ENCODE measurements at places on chromosomes 6 and 20. TPM values are rescaled to one million over a fixed set of nuclear protein-coding genes. Genes with fewer than 3 reads are reported as not detected.

CST4 gene
- total RNA-seq: not detected

MCM8 gene
- total RNA-seq: 39.8 TPM

MUC22 gene
- not detected for total RNA-seq

CYP21A2 gene
- 0.23 TPM for total RNA-seq

VARS1 gene
- 162 TPM for total RNA-seq

HLA-DOB gene
- 0.28 TPM for total RNA-seq

DYNLT2 gene
- total RNA-seq: 2.8 TPM

GRCh38 chr6:79420054-79420453 is 117.2 kb downstream of the LCA5 start:
- no peak for DNase-seq

GRCh38 chr6:149332602-149333265 is 15.2 kb downstream of the TAB2 start:
- DNase-seq: no peak

DNA sequence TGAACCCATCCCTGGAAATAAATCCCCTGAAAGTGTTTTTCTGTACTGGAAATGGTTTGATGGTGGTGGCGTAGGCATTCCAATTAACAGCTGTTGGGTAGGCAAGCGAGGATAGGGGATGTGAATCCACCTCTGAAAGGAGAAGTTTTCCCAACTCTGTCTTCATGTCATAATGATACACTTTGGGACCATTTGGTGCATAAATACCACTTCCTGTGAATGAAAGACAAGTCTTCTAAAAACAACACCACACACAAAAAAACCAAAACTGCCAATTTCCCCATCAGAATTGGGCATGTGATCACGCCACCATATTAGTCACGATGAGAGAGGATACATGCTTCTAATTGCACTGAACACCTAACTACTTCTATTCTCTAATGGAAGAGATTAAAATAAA is 6.4 kb downstream of the VNN2 start:
- DNase-seq: no peak

- DNase-seq: no peak
Observed at GRCh38 chr6:47663462-47664216, 34.7 kb upstream of the ADGRF4 start.

DNA sequence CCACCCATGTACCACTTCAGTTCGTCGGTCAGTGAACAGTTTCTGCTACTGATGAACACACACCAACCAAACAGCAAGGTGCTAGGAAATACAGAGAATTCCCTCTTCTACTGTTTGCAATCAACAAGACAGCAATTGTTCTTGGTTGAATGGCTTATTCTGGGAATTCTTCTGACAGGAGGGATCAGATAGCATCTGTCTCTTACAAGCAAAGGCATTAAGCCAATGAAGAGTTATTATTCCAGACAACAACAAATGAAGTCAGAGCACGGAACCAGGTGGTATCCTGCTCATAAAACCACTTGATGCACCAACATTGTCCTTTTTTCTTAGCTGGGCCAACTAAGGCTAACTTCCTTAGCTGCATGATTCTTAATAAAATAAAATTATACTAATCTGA is 37.8 kb downstream of the PTPRK start:
- no peak for DNase-seq

- DNase-seq: no peak
Observed at GRCh38 chr6:21881969-21882465, 288.5 kb downstream of the SOX4 start.

DNA sequence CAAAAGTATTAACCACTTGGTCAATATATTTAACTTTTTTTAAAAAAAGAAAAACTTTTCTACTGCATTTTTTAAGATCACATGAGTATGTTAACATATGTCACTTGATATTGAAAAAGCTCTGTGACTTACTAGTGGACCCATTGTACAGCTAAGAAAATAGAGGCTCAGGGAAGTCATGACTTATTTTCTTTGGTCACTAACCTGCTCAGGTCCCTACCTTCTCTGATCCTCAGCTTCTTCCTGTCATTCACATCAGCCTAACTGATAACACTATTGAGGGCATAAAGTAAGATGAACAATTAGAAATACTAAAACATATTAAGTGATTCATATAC is 19.8 kb downstream of the AGPAT4 start:
- no peak for DNase-seq

GRCh38 chr6:149190224-149190831 is 127.2 kb upstream of the TAB2 start:
- DNase-seq: no peak

DNA sequence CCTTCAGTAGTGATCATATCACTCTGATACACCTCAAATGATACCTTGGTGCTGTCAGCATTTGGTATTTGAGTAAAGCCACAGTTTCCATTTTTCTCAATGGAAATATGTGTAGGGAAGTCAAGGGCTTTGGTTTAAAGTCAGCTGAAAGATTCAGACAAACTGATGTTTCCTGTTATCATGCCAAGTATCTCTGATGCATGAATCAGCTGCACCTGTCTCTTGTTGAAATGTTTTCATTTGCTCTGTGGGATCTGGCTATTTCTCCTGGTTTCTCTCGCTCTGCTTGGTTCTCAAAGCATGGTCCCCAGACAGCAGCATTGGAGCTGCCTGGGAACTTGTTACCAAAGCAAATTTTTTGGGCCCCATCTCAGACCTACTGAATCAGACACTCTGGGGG is 23.5 kb downstream of the ZFP64 start:
- DNase-seq: no peak

DNA sequence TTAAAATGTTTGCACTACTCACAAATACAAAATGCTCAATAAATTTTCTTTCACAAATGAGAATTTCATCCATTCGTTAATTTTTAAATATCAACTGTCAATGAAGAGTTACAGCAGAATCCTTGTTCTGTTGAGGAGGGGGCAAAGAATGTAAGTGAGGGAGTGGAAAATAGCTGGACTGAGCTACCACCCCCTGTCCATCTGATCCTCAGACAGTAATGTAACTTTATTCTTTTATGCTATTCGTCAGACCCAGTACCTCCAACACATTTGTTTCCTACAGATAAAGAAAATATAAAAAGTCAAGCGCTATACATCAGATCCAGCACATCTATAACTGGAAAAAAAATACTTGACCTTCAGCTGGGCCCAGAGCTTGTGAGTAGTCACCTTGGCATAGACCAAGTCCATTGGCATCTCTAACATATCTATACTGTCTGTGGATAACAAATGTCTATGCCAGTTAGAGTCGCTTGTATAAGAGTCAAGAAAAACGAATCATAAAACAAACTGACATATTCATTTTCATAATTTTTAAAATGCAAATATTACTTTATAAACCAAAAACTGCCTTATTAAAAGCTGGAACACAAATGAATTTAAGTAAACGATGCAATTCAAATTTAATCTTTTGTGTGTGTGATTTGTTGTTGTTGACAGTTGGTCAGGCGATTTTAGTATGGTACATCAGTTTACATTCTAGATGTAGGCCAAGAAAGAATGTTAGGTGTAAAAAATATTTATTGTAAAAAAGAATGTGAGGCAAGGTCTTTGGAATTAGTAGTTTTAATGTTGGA is 57.2 kb upstream of the HFE start:
- no peak for DNase-seq

DNA sequence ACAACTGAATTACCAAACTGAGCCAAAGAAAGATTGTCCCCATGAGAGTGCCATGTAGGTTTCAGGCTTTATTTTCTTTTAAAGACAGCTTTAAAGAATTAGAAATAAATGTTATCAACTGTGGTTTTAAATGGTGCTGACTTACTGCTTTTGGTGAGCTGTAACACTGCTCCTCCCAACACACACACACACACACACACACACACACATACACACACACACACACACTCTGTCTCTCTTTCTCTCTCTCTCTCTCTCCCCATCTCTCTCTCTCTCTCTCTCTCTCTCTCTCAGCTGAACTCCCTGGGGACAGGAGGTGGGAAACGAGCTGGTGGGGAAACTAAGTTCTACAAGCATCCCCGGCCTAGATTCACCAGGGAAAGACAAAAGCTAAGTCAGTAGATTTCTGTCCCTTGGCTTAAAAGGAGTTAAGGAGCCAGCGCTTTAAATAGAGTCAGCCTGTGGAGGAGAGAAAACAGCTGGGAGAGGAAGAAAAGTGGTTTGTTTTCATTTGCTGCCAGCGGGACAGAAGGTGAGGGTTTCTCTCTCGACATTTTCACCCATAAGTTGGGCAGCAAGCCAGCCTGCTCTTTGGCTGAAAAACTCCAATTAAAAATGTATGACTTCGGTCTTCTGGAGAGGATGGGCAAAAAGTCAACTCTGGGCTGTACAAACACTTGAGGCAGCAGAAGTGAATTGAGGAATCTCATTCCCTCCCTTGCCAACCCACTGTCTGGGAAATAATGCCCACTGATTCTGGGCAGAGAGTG is 27.4 kb downstream of the CBLN4 start:
- DNase-seq: no peak

DNA sequence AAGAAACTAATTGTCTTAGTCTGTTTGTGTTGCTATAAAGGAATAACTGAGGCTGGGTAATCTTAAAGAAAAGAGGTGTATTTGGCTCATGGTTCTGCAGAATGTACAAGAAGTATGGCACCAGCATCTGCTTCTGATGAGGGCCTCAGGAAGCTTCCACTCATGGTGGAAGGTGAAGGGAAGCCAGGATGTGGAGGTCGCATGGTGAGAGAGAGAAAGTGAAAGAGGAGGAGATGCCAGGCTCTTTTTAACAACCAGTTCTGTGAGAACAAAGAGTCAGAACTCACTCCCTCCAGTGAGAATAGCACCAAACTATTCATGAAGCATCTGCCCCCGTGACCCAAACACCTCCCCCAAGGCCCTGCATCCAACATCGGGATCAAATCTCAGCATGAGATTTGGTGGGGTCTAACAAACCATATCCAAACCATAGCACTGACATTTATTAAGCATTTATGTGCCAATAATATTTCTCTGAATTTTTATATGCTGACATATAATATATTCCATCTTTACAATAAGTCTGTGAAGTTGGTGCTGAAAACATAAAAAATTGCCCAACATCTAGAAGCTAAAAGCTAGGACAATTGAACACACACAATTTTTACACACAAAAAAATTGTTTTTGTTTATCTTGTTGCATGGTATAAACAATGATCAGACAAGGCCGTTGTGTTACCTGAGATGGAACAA is 29.2 kb upstream of the BTN3A2 start:
- no peak for DNase-seq

DNA sequence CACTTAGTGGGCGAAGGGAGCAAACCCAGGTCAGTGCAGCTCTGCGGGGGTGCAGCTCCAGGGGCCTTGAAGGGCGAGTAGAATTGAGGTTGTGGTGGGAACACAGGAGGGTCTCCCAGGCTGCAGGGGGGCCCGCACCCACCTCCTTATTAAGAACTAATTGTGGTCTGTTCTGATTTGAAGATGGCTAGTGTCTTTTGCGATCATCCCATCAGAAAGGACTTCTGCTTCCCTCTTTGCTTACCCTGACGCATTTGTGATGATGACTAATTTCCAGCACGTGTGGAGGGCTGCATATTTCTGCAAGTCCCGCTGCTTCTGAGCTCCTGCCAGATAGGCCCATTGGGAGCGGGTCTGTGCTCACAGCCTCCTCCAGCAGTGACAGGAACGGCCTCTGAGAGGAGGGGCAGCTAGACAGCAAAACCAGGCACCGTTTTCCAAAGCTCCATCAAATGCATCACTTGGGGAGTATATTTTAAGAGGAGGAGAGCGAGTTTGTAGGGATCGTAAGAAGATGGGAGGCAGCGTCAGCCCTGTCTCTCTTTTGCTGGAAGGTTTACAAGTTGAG is 268.9 kb downstream of the CDH4 start:
- no peak for DNase-seq

- DNase-seq: no peak
Observed at GRCh38 chr6:153170511-153170910, 39.4 kb upstream of the RGS17 start.

- no peak for DNase-seq
Observed at GRCh38 chr6:129212081-129212480, 329.1 kb downstream of the LAMA2 start.

All from neural crest cell (in vitro differentiated cells).